ENCODE measurements at places on chromosomes 13 and 19. TPM values are rescaled to one million over a fixed set of nuclear protein-coding genes. Genes with fewer than 3 reads are reported as not detected.

Gene R3HDM4
- 102 TPM for polyA plus RNA-seq

Gene C1QTNF9
- 0.30 TPM for polyA plus RNA-seq

Gene STOML3
- polyA plus RNA-seq = 0.23 TPM

GRCh38 chr19:16160943-16161560 is 12.3 kb downstream of the CIB3 start:
- peaks cover 3% of the 10 kb centered on the region for H3K36me3 ChIP-seq
- no peaks in the 10 kb centered on the region for H3K4me1 ChIP-seq
- no peak overlapping the region for H3K27ac ChIP-seq
- H3K4me3 ChIP-seq = no peak overlapping the region
- no peaks in the 10 kb centered on the region for H3K27me3 ChIP-seq

DNA sequence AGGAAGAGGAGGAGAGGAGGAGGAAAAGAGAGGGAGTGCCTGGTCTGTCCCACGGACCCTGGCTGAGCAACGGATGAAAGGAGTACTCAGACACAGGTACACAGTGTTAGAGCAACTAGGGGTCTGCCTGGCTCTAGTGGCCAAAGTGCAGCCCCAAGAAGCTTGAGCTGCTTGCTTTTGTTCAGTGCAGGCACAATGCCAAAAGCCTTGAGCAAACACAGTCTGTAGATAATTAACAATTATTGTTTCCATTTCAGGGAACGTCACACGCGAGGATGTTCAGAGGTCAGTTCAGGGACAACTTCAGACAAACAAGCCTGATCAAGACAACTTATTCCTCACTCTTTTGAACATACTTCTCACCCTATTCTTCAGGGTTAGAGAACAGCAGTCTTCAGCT is 32.2 kb upstream of the ZNF726 start:
- H3K36me3 ChIP-seq = no peaks in the 10 kb centered on the region
- no peaks in the 10 kb centered on the region for H3K27me3 ChIP-seq
- no peak overlapping the region for H3K27ac ChIP-seq
- DNase-seq = no peak
- H3K4me1 ChIP-seq = no peaks in the 10 kb centered on the region
- no peak overlapping the region for H3K4me3 ChIP-seq

DNA sequence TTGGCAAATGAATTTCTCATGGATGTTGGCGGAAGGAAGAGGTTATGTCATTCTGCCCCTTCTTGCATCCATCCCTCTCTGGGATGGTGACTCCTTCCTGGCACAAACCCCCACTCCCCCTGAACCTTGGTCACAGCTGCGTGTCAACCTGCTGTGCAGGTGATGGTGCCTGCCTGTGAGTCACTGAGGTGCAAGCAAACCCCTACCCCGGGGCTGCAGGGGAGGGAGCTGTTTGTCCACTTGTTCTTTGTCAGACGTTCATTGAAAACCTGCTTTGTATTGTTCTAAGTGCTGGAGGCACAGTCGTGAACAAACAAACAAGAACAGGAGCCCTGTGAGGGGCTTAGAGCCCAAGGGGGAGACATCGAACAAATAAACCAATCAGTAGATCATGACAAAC is 2.0 kb upstream of the GAPDHS start:
- H3K36me3 ChIP-seq = no peaks in the 10 kb centered on the region
- no peak overlapping the region for H3K27ac ChIP-seq
- no peak for DNase-seq
- H3K4me3 ChIP-seq = no peak overlapping the region
- peaks cover 9% of the 10 kb centered on the region for H3K4me1 ChIP-seq
- H3K27me3 ChIP-seq = no peaks in the 10 kb centered on the region

DNA sequence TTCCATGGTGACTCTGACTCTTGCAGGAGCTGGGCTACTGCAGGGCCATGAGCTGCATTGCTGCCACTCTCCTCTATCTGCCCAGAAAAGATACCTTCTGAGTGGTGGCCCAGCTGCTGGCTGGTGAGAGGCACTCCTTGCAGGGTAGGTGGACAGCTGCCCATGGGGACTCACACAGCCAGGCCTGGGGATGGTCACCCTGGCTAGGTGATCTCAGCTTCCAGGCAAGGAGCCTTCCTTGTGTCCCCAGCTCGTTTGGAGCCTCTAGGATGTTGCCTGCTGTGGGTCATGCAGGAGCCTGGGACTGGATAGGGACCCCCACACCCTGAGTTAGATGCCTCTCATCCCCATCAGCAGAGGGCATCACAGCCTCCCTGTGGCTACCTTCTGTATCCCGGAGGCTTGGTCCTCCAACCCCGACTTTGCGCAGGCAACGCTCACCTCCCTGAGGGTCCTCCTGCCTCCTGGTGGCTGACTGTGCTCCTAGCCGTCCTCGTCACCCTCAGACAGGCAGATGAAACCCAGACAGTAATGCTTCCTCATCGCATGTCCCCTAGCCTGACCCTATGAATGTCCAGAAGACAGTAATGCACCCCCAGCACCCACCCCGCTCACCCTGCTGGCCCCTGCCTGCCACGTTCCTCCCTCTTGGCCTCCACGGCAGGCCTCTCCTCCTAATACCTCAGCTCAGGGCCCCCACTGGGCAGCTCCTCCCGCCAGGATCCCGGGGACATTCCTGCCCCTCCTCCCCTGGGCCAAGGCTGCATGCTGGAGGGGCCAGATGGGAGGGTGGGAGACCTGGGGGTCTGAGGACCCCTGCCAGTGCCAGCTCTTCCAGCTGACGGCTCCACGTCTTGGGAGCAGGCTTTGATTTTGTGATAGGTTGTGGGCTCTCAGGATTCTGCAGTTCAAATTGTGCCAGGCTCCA is 13.6 kb upstream of the ZNF14 start:
- DNase-seq = no peak
- H3K27me3 ChIP-seq = no peaks in the 10 kb centered on the region
- no peak overlapping the region for H3K4me3 ChIP-seq

- peaks cover 8% of the 10 kb centered on the region for H3K36me3 ChIP-seq
- peaks cover 6% of the 10 kb centered on the region for H3K4me1 ChIP-seq
- no peak overlapping the region for H3K27ac ChIP-seq
- no peak overlapping the region for H3K4me3 ChIP-seq
- H3K27me3 ChIP-seq = no peaks in the 10 kb centered on the region
- DNase-seq = no peak
Measured at GRCh38 chr13:41673640-41674039, 216.3 kb downstream of the RGCC start.
